ENCODE measurements at places on chromosomes 2 and 18. TPM values are rescaled to one million over a fixed set of nuclear protein-coding genes. Genes with fewer than 3 reads are reported as not detected.

GRCh38 chr2:85744741-85745601 is 8.8 kb upstream of the ATOH8 start:
- DNase-seq = no peak
- no peak overlapping the region for H3K4me3 ChIP-seq
- no peak overlapping the region for H3K27ac ChIP-seq
- H3K36me3 ChIP-seq = no peaks in the 10 kb centered on the region

DNA sequence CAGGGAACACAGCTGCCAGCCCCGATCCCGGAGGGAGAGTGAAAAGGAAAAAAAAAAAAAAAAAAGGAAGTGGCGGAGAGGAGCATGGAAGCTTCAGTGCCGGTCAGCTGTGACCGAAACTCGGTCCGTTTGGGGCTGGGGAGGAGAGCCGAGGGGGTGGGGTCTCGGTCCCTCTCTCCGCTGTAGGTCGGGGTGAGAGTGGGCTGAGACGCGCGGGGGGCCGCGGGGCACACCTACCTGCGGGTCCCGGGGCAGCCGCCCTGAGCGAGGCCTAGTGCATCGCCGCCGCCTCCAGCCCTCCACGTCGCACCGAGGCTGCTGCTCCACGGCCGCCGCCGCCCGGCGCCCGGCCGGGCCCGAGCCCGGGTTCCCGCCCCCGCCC is 536 bp downstream of the VPS54 start:
- H3K27ac ChIP-seq = no peak overlapping the region
- DNase-seq = no peak
- H3K27me3 ChIP-seq = no peaks in the 10 kb centered on the region
- peaks cover 12% of the 10 kb centered on the region for H3K4me1 ChIP-seq

The GALNT14 gene
- total RNA-seq = not detected

DNA sequence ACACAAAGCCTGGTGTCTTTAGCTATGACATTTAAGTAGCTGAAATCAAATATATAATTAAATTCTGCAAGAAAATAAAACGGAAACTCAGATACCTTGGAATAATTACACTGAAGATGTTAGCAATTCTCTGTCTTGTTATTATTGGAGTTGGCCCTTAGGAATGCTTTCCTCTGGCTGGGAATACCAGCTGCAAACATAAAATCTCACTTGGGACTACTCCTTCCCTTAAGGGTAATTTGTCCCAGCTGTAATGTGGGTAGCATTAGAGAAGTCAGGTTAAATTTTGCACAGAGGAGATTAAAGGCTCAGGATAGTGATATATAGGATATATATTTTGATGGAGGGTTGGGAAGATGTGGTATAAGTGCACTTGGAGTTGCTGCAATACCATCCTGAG is 37.3 kb upstream of the GRP start:
- peaks cover 2% of the 10 kb centered on the region for H3K27me3 ChIP-seq
- DNase-seq = no peak
- no peaks in the 10 kb centered on the region for H3K4me1 ChIP-seq
- no peaks in the 10 kb centered on the region for H3K36me3 ChIP-seq

The ASXL3 gene
- total RNA-seq = not detected

DNA sequence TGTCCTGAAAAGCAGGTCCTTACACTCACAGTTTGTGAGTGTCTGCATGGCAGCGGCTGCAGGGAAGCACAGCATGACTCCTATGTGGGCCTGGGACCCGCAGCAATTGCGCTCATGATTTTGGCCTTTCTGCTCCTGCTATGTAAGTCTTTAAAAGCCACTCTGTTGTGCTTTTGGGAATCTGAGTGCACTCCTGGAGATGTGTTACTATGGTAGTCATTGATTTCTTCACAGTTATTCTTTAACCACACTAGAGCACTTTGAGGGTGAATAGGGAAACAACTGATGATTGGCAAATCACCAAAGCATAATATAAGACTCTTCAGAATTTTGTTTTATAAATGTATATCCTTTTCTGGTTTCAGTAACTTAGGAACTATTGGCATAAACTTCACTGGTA is 40.9 kb downstream of the DSG2 start:
- H3K27ac ChIP-seq = no peak overlapping the region
- no peaks in the 10 kb centered on the region for H3K4me1 ChIP-seq
- H3K36me3 ChIP-seq = no peaks in the 10 kb centered on the region
- DNase-seq = no peak

DNA sequence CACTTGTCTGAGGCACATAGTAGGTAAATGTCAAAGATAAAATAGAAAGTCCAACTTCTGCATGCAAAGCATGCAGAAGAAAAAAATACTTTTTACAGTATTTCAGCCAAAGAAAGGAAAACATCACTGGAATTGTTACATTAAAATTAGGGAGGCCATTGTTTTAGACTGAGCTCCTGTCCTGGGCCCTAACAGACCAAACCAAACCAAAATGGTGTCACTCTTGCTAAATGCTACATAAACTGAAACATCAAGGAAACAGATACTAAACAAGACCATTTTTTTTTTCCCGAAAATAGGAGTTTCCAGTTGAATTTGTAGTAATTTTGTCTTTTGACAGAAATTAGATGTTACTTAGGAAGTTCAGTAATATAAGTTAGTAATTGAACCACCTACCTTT is 508.8 kb downstream of the DSC3 start:
- no peak overlapping the region for H3K27ac ChIP-seq
- no peaks in the 10 kb centered on the region for H3K27me3 ChIP-seq
- H3K36me3 ChIP-seq = no peaks in the 10 kb centered on the region
- no peak for DNase-seq
- no peaks in the 10 kb centered on the region for H3K4me1 ChIP-seq

The AQP12B gene
- total RNA-seq = not detected

The STPG4 gene
- not detected for total RNA-seq

GRCh38 chr2:70243806-70244584 is 4.4 kb downstream of the TIA1 start:
- DNase-seq = no peak
- H3K4me3 ChIP-seq = no peak overlapping the region
- H3K36me3 ChIP-seq = peaks cover 22% of the 10 kb centered on the region
- H3K4me1 ChIP-seq = peaks cover 43% of the 10 kb centered on the region
- H3K27ac ChIP-seq = no peak overlapping the region

DNA sequence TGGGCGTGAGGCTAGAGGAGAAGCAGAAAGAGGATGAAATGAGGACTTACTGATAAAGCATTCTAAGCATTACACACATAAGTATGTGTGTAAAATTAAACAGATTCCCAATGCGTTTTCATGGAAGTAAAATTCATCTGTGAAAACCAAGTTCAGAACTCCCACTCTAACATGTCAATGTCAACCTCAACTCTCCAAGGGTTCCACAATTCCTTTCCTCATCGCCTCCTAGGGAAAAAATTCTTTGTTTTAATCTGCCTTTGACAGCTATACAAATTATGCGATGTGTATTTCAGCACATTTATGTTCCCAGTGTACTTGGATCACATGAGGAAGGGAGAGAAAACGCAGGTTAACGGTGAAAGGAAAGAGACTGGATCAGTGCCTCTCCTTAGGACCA is 76.6 kb downstream of the CLIP4 start:
- peaks cover 8% of the 10 kb centered on the region for H3K36me3 ChIP-seq
- H3K4me3 ChIP-seq = no peak overlapping the region
- DNase-seq = no peak
- H3K27ac ChIP-seq = no peak overlapping the region

GRCh38 chr18:49949951-49950395 is 136.6 kb upstream of the ACAA2 start:
- no peaks in the 10 kb centered on the region for H3K27me3 ChIP-seq
- DNase-seq = no peak
- H3K4me1 ChIP-seq = peaks cover 16% of the 10 kb centered on the region
